ENCODE measurements at places on chromosomes 16 and 17. TPM values are rescaled to one million over a fixed set of nuclear protein-coding genes. Genes with fewer than 3 reads are reported as not detected.

TBC1D28 gene
- total RNA-seq: not detected

IL21R gene
- total RNA-seq: 0.29 TPM

EVPL gene
- 0.16 TPM for total RNA-seq

PHF12 gene
- total RNA-seq: 9.5 TPM

PABPN1L gene
- total RNA-seq: not detected

TEX19 gene
- 0.05 TPM for total RNA-seq

KAT8 gene
- 34.3 TPM for total RNA-seq

TMC7 gene
- 1.5 TPM for total RNA-seq

OTOA gene
- total RNA-seq: not detected

MMP25 gene
- 0.03 TPM for total RNA-seq

CA5A gene
- total RNA-seq: not detected

GRCh38 chr16:57788951-57789350 is 13.3 kb downstream of the KIFC3 start:
- no peak for DNase-seq

DNA sequence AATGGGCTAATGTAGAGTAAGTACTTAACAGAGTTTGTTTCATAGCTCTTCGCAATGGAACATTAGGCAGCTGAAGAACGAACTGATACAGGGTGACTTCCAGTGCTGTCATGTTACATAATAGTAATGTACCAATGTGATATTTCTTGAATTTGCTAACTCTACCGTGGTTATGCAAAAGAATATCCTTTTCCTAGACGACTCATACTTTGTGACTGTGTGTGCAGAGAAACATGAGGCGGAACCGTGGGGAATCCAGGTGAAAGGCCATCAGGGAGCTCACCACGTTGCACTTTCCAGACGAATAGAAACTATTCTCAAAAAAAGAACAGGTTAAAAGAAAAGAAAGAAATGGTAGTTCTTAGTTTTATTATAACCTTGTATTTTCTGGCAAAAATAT is 13.2 kb downstream of the NOB1 start:
- no peak for DNase-seq

DNA sequence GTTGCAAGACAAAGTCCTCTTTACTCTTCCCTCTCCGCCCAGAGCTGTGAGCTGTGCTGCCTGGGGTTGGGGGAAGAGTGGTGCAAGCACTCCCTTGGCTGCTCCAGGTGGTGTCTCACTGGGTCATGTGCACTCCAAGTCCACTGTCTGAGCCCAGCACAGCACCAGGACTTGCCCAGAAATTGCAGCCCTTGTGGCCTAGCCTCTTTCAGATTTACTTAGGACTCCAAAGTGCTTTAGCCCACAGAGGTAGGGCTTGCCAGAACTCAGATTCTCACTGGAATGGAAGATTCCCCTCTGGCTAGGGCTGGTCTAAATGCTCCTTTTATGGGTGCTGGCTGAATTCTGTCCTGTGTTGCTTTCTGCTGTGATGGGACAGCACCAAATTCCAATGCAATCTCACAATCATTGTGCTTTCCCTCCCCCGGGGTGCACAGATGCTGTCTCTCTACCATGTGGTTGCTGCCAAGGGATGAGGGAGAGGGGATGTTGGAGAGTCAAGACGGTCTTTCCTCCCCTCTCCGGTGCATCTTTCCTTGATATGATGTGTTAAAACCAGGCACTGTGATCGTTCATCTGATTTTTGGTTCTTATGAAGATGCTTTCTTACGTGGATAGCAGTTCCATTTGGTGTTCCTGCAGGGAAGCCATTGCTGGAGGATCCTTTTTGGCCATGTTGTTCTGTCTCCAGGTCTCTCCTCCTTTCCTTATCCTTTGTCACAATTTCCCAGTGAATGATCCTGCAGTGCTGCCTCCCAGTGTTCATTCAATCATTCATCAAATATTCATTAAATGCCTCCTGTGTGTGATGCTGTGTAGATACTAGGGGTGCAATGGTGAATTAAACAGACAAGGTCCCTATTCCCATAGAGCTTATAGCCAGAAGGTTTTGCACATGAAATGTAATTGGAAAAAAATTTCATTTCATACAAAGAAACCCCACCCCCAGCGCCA is 216.3 kb downstream of the SPECC1 start:
- DNase-seq: peak; percentile 44

- DNase-seq: no peak
These were observed 665 bp downstream of the MYBBP1A start for GRCh38 chr17:4554441-4554996.

DNA sequence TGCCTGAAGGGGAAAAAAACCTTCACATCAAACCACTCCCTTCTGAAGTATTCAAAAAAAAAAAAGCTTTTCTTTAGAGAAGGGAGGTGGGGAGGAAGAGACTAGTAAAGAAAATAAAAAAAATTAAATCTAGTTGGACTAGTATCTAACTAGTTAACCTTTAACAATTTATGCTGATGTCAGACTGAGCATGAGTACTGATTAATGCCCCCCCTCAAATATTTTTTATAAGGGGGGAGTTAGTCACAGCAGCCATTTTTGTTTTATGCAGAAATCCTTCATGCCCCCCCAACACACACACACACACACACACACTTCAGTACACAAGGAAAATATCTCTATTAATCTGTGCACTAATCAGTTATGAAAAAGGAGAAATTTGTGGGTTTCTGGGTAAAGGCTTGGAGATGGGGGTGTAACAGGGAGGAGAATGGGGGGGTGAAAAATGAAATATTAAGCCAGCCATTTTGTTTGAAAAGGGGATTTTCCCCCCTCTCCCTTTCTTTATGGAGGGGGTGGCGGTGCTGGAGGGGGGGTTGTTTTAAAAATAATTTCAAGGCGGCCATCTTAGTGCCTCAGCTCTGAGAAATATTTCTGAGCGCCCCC is 4.7 kb upstream of the CHD3 start:
- DNase-seq: peak; percentile 27

GRCh38 chr17:48611681-48612455 is 1.1 kb upstream of the HOXB7 start:
- DNase-seq: peak; percentile 43

DNA sequence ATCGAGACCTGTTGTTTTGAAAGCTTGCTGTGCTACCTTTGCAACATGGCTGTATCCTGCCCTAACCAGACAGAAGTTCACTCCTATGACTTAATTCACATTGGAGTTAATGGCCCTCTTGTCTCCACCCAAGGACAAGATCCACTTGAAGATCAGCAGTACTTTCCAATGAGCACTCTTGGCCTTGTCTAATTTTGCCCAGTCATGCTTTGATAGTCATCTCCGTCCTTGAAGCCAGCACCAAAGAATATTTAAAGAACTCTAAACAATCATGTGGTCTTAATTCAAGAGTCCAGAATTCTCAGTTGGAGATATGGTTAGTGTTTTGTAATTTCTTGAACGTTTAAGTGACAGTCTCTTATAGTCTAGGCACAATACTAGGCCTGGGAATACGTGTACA is 775.6 kb upstream of the EEF2KMT start:
- DNase-seq: no peak

DNA sequence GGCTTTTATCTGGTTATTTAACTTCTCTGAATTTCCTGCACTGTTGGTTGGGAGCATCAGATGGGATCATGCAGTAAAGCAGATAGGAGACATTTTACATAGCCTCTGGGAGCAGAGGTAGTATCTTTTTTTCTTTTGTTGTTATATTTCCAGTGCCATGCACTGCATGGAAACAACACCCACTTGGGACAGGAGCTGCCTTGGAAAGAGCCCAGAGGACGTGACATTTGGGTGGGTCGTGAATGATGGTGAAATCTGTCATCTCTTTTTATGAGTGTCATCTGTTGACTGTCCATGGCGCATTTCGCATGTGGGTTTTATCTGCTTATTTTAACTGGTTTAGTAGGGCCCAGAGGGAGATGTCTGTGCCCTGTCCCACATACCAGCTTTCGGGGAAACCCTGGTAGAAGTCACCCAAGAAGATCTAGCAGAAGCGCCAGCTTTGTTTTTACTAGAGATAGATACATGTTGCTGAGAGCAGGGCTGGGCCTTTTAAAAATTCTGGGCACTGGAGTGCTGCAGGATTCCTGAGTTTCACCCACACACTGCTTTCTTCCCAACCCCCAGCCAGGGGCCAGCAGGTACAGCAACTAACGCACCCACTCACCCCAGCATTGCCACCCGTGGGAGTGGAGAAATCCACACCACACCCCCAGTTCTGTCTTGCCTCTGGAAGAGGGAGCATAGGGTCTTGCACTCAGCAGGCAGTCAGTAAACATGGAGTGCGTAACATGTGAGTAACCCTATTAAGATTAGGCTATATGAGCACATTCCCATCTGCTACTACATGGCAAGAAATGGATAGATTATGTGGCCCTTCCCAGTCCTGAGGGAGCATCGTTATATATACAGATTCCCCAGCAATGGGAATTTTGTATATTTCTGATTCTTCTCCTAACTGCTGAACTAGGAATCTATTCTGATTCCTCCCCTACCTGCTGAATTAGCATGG is 8.4 kb upstream of the TERF2 start:
- DNase-seq: no peak

DNA sequence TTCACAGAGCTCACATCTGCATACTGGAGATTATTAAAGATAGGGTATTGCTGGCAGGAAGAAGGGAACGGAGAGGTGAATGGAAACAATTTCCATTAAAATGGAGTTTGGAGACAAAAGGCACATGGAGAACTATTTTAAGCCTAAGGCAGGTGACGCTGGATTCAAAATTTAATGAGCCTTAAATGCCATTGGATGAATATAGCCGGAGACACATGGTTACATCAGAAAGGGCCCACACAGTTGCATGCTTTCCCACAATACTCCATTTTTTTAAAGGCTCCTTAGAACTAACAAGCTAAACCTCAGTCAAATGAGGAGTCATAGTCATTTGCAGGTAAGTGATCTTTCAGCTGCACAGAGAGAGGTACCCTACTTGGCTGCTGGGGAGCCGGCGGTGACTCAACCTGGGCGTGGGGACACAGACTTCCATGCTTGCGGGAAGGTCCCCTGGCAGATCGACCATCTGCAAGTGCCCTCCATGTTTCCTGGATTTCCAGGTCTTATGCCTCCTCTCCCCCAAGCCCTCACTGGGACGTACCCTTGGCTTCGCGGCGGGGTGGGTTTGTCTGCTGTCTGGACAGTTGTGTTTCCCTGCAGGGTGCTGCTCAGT is 259.2 kb downstream of the CBLN1 start:
- no peak for DNase-seq

GRCh38 chr16:35733971-35734702 is 2274.7 kb downstream of the TP53TG3F start:
- DNase-seq: no peak

GRCh38 chr17:77207689-77208216 is 67.0 kb downstream of the SEC14L1 start:
- no peak for DNase-seq

- DNase-seq: peak; percentile 91
These were observed 23.1 kb downstream of the MPHOSPH6 start for GRCh38 chr16:82146957-82147356.

GRCh38 chr17:32520737-32521404 is 34.1 kb downstream of the CDK5R1 start:
- DNase-seq: no peak

Data from SK-MEL-5 (cell line).